Naive B cell (primary cell): ENCODE measurements at places on chromosomes 6 and 20. TPM values are rescaled to one million over a fixed set of nuclear protein-coding genes. Genes with fewer than 3 reads are reported as not detected.

GRCh38 chr20:51122931-51123658, 100.2 kb upstream of the KCNG1 start:
- H3K36me3 ChIP-seq = no peaks in the 10 kb centered on the region
- no peak overlapping the region for H3K27ac ChIP-seq
- DNase-seq = no peak
- H3K4me1 ChIP-seq = peaks cover 21% of the 10 kb centered on the region
- H3K27me3 ChIP-seq = peaks cover 37% of the 10 kb centered on the region

- no peak overlapping the region for H3K4me3 ChIP-seq
- H3K27me3 ChIP-seq = peaks cover 14% of the 10 kb centered on the region
- no peak overlapping the region for H3K27ac ChIP-seq
- H3K36me3 ChIP-seq = no peaks in the 10 kb centered on the region
Measured at GRCh38 chr6:104884867-104885517, 25.3 kb upstream of the HACE1 start.

DNA sequence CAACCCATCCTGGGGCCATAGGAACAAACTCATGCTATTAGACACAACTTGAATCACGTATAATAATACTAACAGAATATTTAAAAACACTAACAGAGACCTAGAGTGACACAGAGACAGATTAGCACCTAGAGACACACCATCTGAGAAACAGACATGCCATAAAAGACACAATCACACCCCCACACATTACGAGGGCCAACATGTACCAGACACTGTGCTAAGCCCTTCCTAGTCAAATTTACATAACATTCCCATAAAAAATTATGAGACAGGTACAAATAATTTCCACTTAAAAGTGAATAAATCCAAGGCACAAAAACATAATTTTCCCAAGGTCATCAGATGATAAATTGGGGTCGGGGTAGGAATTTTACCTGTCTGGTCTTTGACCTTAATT, 141.1 kb upstream of the PRSS16 start:
- DNase-seq = no peak
- H3K4me3 ChIP-seq = no peak overlapping the region
- no peak overlapping the region for H3K27ac ChIP-seq
- no peaks in the 10 kb centered on the region for H3K4me1 ChIP-seq
- H3K36me3 ChIP-seq = no peaks in the 10 kb centered on the region

DNA sequence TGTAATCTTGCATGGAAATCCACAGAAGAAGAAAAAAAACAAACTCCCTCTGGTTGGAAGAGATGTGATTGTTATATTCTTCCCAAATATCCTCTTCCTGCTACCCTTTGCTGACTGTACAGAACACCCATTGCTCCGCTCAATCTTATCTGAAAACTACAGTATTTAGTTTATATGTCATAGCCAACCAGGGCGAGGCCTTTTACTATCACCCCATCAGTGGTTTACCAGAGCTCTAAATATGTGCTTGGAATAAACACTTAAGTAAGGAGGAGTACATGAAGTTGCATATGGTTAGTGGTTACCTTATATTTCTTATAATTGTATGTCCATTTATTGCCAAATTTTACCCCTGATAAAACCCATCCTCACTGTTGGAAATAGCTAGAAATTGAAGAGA, 12.2 kb downstream of the PRL start:
- no peaks in the 10 kb centered on the region for H3K4me1 ChIP-seq
- H3K4me3 ChIP-seq = no peak overlapping the region
- no peaks in the 10 kb centered on the region for H3K36me3 ChIP-seq
- H3K27me3 ChIP-seq = no peaks in the 10 kb centered on the region
- H3K27ac ChIP-seq = no peak overlapping the region

GRCh38 chr6:155315516-155315871, 1.2 kb upstream of the TFB1M start:
- H3K27me3 ChIP-seq = no peaks in the 10 kb centered on the region
- peaks cover 33% of the 10 kb centered on the region for H3K4me1 ChIP-seq
- DNase-seq = peak; percentile 7

DNA sequence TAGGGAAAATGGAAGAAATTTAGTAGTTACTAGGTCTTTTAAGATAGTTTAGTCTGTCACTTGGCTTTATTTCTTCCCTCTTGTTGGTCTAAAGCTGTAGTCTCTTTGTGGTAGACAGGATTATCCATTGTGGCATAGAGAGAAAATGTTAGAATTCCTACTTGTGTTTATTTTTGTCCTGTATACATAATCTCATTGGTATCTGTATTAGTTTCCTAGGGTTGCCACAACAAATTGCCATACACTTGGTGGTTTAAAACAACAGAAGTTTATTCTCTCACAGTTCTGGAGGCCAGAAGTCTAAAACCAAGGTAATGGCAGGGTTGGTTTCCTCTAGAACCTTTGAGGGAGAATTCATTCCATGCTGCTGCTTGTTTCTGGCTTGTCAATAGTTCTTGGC, 119.4 kb downstream of the ZFAND3 start:
- H3K27me3 ChIP-seq = no peaks in the 10 kb centered on the region
- no peak overlapping the region for H3K4me3 ChIP-seq
- H3K36me3 ChIP-seq = no peaks in the 10 kb centered on the region
- H3K27ac ChIP-seq = no peak overlapping the region

DNA sequence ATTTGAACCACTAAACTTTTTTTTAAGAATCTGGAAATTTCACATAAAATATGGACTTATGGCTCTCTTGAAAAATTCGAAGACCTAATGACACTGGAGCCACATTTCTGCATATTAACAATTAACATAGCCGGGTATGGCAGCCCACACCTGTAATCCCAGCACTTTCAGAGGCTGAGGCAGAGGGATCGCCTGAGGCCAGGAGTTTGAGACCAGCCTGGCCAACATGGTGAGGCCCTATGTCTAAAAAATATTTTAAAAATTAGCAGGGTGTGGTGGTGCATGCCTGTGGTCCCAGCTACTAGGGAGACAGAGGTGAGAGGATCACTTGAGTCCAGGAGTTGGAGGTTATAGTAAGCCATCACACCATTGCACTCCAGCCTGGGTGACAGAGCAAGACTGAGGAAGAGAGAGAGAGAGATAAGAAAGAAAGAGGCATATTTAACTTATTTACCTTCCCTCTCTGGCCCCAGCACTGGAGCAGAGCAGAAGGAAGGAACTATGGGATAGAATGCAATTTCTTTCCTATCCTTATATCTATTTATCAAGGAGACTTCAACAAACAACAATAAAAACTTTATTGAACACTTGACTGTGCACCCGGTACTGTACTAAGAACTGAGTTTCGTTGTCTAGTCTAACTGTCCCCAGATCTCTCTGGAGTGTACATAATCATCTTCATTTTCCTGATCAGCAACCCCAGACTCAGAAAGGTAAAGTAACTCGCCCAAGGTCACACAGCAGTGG, 63.6 kb upstream of the EYA2 start:
- H3K27me3 ChIP-seq = peaks cover 28% of the 10 kb centered on the region
- DNase-seq = no peak
- no peak overlapping the region for H3K27ac ChIP-seq
- no peaks in the 10 kb centered on the region for H3K36me3 ChIP-seq
- no peaks in the 10 kb centered on the region for H3K4me1 ChIP-seq

- H3K36me3 ChIP-seq = no peaks in the 10 kb centered on the region
- peaks cover 15% of the 10 kb centered on the region for H3K4me1 ChIP-seq
- no peaks in the 10 kb centered on the region for H3K27me3 ChIP-seq
- DNase-seq = no peak
- no peak overlapping the region for H3K27ac ChIP-seq
- H3K4me3 ChIP-seq = no peak overlapping the region
Measured at GRCh38 chr20:61978491-61978890, 87.2 kb downstream of the TAF4 start.

SLC22A23 gene
- polyA plus RNA-seq = 0.61 TPM

DNA sequence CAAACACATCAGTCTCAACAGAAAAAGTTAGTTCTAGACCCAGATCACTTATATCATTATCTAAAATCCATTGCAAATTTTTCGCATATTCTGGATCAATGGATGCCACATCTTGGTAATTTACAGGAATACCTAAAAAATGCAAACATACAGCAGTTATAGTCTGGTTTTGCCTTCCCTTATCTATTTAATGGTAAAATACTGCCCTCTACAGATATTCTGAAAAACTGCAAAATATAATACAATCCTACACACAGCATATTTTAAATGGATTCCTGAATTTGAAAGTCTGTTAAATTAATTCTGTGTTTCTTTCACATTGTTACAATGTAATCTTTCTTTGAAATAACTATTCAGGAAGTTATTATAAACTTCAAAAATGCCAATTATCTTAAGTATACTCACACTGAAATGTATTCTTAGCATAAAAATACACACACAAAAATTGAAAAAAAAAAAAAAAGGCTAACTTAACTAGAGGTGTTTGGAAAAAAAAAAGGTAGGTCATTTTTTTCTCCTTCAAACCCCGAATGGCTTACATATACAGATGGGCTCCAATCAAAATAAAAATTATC, 88.4 kb downstream of the HACE1 start:
- no peak overlapping the region for H3K4me3 ChIP-seq
- no peak overlapping the region for H3K27ac ChIP-seq
- H3K4me1 ChIP-seq = no peaks in the 10 kb centered on the region
- no peaks in the 10 kb centered on the region for H3K27me3 ChIP-seq

NTSR1 gene
- not detected for polyA plus RNA-seq

DNA sequence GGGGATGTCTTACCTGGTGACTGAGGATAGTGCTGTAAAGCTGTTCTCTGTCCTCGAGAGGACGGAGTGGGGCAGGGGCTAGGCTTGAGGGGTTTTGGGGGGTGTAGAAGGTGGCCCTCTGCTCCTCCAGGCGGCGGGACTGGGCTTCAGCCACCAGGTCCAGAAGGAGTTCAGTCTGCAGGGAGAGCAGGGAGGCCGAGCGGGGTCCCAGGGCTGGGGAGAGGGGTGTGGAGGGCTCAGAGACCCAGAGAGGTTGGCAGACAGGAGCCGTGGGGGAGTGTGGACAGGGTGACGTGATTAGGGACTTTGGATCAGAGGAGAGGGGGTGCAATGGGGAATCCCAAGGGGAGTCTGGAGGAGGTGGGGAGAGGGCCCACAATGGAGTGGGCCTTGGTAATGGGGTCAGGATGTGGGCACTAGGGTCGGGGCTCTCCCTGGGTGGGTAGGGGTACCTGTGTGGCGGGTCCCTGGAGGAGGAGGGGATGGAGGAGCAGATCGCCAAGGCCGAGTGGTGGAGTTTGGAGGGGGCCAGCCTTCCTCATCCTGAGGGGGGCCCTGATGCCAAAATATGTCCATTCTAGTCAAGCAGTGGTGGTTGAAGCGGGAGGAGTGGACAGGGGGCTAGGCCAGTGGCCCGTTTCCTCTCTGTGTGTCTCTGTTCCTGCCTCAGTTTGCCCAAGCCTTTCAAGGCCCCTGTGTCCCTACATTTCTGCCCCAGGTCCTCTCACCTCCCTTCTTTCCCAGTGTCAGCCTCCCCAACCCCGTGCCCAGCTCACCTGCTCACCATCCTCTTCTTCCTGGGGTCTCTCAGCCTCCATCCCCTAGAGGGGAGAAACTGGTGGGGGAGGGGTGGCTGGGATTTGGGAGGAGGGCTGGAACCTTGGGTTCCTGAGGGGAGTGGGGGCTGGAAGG, 491 bp downstream of the GPSM3 start:
- DNase-seq = no peak
- H3K4me3 ChIP-seq = peak overlapping the region; percentile 97
- H3K27me3 ChIP-seq = no peaks in the 10 kb centered on the region
- peaks cover 27% of the 10 kb centered on the region for H3K36me3 ChIP-seq
- peak overlapping the region; percentile 99 for H3K27ac ChIP-seq

DNA sequence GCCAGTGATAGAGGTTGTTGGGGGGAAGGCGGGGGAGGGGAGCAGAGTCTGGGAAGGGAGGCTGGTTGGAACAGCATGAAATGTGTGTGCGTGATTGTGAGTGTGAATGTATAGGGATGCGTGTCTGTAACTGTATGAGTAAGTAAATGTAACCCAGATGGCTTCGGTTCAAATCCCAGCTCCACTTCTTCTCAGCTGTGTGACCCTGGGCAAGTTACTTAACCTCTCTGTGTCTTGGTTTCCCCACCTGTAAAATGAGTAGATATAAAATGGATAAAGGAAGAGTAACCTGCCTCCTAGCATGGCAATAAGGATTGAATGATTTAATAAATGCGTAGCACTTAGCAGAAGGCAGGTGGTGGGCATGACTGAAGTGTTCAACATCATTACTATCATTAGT, 24.1 kb downstream of the MAFB start:
- no peak overlapping the region for H3K4me3 ChIP-seq
- H3K27ac ChIP-seq = no peak overlapping the region
- H3K36me3 ChIP-seq = no peaks in the 10 kb centered on the region
- H3K27me3 ChIP-seq = peaks cover 5% of the 10 kb centered on the region

DNA sequence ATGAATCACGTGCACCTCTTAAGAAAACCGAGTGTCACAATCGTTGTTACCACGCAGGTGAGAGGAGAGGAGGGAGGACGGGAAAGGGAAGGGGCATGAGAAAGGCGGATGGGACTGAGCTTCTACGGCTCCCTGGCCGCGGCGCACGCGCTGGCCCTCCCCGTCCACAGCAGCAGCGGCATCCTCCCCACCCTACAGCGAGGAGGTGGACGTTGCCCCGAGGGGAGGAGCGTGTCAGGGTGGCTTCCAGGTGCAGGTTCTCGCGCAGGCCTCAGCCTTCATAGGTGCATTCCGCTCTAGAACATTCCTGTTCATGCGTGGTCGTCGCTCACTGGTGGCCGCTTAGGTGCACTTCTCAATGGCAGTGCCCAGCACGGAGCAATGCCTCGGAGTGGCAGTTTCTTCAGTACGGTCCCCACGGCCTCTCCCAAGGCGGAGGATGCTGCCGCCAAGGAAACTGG, 29.7 kb upstream of the AFDN start:
- H3K4me1 ChIP-seq = peaks cover 14% of the 10 kb centered on the region
- peak overlapping the region; percentile 79 for H3K4me3 ChIP-seq
- peaks cover 68% of the 10 kb centered on the region for H3K27me3 ChIP-seq
- no peak overlapping the region for H3K27ac ChIP-seq
- no peak for DNase-seq
- peaks cover 4% of the 10 kb centered on the region for H3K36me3 ChIP-seq

- DNase-seq = no peak
- H3K4me3 ChIP-seq = no peak overlapping the region
- H3K4me1 ChIP-seq = no peaks in the 10 kb centered on the region
Measured at GRCh38 chr6:167568407-167569024, 243.6 kb downstream of the TTLL2 start.

DNA sequence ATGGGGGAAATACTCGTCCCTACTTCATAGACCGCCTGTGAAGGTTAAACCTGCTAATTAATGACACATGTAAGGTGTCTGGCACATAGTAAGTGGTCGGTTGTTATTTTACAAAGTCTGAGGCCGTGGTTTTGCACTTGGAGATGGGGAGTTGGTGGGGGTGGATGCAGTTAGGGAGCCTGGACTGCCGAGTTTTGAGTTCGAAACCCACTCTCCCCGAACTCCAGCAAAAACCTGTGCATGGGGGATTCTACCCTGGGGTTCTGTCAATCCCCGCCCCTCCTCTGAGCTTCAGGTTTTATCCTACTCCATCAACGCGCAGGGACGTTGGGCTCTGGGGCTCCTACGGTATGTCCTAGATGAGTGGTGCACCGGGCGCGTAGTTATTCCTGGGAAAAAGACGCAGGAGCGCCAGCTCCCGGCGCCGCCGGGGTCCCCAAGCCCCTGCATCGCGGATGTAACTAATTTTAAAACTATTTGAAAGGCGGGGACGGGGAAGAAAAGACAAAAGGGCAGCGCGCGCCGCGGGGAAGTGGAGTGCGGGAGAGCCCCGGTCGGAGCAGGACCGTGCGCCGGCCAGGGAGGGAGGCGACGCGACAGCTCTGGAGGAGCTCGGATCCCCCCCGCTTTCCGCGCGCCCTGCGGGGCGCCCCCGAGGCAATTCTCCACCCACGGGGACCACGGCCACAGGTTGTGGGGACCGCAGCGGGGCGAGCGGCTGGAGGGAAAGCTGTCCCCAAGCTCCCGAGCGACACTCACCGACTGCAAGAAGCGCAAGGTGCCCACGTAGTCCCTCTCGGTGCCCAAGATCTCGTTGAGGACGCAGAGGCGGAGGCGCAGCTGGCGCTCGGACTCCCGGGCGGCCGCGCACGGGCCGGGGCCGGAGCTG, 672 bp downstream of the PREX1 start:
- H3K4me3 ChIP-seq = peak overlapping the region; percentile 99
- peaks cover 75% of the 10 kb centered on the region for H3K4me1 ChIP-seq
- H3K27ac ChIP-seq = peak overlapping the region; percentile 81
- DNase-seq = peak; percentile 31
- no peaks in the 10 kb centered on the region for H3K36me3 ChIP-seq
